ENCODE measurements at places on chromosomes 3 and 15.

DNA sequence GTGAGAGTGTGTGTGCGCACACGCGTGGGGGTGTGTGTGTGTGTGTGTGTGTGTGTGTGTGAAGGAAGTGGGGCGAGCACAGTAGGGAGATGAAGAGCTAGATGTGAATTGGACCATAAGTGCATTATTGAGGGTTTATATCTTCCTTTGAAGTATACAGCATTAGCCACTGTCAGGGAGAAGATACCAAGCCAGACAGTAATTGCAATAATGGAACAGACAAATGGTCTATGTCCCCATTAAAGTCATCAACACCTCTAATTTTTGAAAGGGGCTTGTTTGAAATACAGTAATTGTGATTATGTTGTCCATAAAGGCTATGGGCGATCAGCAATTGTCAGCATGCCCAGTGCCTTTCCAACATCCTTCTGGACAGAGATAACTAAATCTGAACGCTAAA lies 429.2 kb upstream of the NR2F2 start:
- no peak for DNase-seq

DNA sequence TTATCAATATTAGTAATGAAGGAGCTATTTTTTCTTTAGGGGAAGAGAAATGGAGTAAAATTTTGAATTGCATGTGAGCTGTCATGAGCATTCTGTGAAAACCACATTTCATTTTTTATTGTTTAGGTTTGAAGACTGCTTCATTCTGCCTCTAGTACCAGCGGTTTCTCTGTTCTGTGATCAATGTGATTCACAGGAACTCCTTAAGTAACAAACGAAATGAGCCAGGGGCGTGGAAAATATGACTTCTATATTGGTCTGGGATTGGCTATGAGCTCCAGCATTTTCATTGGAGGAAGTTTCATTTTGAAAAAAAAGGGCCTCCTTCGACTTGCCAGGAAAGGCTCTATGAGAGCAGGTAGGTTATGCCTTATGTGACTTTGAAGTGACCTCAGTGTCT lies 13.0 kb downstream of the NIPA2 start:
- DNase-seq: no peak

DNA sequence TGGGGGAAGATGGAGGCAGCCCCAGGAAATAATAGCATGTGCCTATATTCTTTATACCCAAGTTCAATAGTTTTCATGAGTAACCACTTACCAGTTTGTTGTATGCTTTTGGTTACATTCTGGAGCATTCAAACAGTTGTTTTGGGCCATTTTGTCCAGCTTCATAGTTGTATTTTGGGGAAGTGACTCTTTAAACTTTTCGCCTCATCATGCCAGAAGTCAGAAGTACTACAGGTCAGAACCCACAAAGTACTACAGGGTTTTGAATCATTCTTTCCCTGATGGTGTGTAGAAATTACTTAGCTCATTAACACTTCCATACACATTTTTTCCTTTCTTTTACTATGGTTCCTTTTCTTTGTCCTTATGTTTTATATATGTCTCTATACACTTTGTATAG lies 210.6 kb downstream of the ARPP21 start:
- no peak for DNase-seq

DNA sequence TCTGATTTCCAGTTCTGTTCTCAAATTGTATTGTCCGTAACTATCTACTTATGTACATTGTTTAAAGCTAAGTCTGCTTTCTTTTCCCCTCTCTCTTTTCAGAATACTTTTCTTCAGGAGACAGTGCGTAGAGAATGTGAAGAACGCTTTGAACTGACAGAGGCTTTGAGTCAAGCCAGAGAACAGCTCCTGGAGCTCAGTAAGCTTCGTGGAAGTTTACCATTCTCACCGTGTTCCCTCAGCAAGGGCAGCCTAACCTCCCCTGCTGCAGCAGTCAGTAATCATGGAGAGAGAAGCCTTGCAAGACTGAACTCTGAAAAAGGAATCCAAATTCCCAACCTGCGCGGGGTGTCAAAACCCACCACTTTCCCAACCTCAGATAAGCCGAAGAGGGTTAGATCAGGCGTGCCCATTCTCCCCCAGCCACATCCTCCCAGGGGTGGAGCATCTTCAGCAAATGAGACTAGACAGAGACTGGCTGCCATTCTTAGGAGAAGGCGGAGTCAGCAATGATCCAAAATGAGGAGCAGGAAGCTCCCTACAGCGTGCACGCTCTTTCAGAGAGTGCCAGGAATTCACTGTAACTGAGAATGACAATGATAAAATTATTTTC lies 114.6 kb downstream of the CCNL1 start:
- DNase-seq: no peak

DNA sequence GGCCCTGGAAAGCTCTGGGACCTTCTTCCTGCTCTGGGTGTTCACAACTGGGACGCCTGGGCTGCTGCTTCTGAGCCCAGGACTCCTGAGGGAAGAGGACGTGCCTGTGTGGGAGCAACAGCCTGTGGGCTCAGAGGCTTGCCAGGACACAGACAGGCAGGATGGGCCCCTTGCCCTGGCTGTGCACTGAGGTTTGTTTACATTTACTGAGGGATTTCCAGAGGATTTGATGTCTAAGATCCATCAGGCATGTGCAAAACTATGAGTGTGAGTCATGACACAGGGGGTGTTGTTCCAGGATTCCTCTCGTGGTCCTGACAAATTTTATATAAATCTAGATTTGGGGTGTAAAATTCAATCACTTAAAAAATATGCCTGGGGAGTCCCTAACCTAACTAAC lies 10.6 kb downstream of the CCR9 start:
- no peak for DNase-seq

DNA sequence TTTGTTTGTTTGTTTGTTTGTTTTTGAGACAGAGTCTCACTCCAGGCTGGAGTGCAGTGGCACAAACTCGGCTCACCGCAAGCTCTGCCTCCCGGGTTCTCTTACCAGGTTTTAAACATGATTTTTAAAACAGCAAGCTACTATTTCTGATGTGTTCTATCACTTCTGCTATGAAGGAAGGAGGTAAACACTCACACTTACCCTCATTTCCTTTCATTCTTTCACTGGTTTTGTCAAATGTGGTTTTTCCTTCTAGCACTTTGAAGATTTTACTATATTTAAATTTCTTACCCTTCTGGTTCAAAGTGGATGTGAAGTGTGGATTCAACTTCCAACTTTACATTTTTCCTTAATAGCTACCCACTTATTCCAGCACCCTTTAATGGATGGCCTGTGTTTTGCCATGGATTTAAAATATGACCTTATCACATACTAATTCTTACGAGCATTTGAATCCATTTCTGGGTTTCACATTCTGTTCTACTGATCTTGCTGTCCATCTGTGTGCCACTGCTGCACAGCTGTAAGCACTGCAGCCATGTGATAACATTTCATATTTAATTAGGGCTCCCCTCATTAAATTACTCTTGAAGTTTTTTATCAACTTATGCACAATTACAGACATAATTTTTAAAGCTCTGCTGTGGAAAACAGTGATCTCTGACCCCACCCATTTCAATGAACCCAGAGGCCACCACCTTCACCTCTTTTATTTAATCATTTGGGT lies 42.3 kb downstream of the TXNRD3 start:
- DNase-seq: no peak

DNA sequence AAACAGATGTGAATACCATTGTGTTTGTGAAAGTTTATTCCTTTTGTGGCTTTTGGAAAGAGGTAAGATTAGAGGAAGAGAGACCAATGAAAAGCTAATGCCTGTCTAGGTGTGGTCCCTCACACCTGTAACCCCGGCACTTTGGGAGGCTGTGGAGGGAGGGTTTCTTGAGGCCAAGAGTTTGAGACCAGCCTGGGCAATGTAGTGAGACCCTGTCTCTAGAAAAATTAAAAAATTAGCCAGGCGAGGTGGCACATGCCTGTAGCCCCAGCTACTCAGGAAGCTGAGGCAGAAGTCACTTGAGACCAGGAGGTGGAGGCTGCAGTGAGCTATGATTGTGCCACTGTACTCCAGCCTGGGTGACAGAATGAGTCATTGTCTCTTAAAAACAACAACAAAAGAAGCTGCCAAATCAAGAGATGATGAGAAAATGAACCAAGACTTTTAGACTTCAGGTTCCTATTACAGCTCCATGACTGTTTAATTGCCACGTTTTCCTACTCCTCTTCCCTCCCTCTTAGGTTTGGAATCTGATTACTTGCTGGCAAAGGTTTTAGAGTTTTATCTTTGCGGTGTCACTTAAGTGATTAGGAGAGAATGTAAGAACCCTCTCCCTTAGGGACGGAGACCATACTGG lies 68.7 kb downstream of the CGNL1 start:
- DNase-seq: no peak

Measured in esophagus squamous epithelium (tissue), 5 donors.